ENCODE measurements at places on chromosomes 4 and X.

DNA sequence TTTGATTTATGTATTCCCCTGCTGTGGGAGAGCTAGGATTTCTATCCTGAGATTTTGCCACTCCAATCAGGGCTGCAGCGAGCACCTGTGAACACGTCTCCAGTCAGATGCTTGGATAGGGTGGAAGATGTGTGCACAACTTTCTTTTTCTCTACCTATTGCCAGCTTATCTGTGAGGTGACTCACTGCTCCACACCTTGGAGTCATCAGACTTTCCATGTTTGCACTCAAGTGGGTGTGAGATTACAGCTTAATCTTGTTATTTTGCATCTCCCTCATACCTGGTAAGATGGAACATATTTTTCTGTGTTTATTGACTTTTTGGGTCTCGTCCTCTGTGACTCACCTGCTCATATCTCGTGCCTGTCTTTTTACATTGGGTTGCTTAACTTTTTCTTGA, 32.2 kb downstream of the PSAPL1 start:
- no peak for DNase-seq

- peak; percentile 85 for DNase-seq
Observed at GRCh38 chr4:140839406-140839805, 83.2 kb upstream of the TBC1D9 start.

DNA sequence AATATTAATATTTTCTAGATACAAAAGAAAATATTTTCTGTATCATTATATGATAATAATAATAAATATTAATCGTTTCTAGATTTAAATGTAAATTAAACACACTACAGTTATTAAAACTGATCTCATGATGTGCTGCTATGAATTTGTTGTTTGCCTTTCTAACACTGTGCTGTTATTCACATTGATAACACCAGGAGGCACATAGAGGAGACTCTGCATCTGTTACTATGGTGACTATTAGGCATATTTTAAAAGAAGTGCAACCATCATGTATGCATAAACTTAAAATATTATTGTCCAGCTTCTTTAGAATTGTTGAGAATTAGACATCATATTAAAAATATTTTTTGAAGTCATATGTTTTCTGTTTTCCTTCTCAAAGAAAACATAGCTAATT, 11.8 kb upstream of the PDGFC start:
- no peak for DNase-seq

DNA sequence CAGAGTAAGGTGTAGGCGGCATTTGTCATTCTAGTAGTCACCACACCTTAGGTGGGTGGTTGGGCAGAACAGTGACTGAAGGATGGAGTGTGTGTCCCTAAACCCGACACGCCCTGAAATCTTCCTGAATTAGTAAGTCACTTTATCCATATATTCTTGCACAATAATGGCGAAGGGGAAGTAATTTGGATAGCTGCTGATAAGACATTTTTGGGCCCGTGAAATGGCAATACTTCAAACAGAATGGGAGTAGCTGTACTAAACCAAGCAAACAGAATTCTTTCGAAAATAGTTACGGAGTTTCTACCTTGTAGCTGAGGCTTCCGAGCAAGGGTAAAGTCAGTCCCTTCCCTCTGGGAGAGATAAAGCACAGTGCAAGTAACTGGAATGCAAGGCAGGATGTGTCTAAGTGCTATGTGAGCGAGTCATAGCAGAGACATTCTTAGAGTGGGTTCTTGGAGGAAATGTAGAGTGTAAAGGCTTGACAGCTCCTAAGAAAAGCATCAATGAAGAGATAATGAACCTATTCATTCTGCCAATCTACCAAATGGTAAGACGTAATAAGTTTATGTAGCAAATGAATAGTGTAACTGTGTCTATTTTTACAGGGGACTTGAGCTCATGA, 72.8 kb downstream of the CLCN5 start:
- no peak for DNase-seq

GRCh38 chr4:135368831-135369230, 1167.2 kb upstream of the PABPC4L start:
- DNase-seq, result peak; percentile 62

Data from retinal pigment epithelial cell (primary cell).